Liver (tissue), 10 donors: ENCODE measurements at places on chromosomes 7 and 10. TPM values are rescaled to one million over a fixed set of nuclear protein-coding genes. Genes with fewer than 3 reads are reported as not detected.

PVRIG gene
- polyA plus RNA-seq: 0.58 TPM

GDF2 gene
- 20.5 TPM for polyA plus RNA-seq

DPCD gene
- polyA plus RNA-seq: 5.3 TPM

LDB3 gene
- not detected for polyA plus RNA-seq

TEX36 gene
- not detected for polyA plus RNA-seq

ADCY1 gene
- polyA plus RNA-seq: 6.7 TPM

ASAH2 gene
- polyA plus RNA-seq: 1.0 TPM

MACC1 gene
- polyA plus RNA-seq: 0.07 TPM

ADCYAP1R1 gene
- polyA plus RNA-seq: 0.12 TPM

SLC18A3 gene
- polyA plus RNA-seq: not detected

MYL10 gene
- not detected for polyA plus RNA-seq

PIK3AP1 gene
- 27.3 TPM for polyA plus RNA-seq

TAS2R40 gene
- not detected for polyA plus RNA-seq

PAX4 gene
- not detected for polyA plus RNA-seq

SUN3 gene
- not detected for polyA plus RNA-seq

FAM221A gene
- 4.1 TPM for polyA plus RNA-seq

TRIM4 gene
- polyA plus RNA-seq: 11.9 TPM

IFIT5 gene
- polyA plus RNA-seq: 6.2 TPM

DNAH11 gene
- polyA plus RNA-seq: 0.11 TPM

INSYN2A gene
- not detected for polyA plus RNA-seq

ADAM12 gene
- polyA plus RNA-seq: 0.03 TPM

STEAP4 gene
- 8.7 TPM for polyA plus RNA-seq

FZD1 gene
- 0.68 TPM for polyA plus RNA-seq

NACAD gene
- polyA plus RNA-seq: 0.14 TPM

CCDC6 gene
- 5.3 TPM for polyA plus RNA-seq

UPK3B gene
- 0.08 TPM for polyA plus RNA-seq

MAPK8 gene
- 14.9 TPM for polyA plus RNA-seq

WDR11 gene
- polyA plus RNA-seq: 12.5 TPM

PNLIPRP2 gene
- not detected for polyA plus RNA-seq

GNB2 gene
- 133 TPM for polyA plus RNA-seq

SEMA3D gene
- 0.36 TPM for polyA plus RNA-seq

TUBAL3 gene
- not detected for polyA plus RNA-seq

RARRES2 gene
- polyA plus RNA-seq: 1,915 TPM

ABCA13 gene
- polyA plus RNA-seq: 0.22 TPM

TMEM229A gene
- not detected for polyA plus RNA-seq

TAS2R41 gene
- polyA plus RNA-seq: not detected

CYP3A4 gene
- 440 TPM for polyA plus RNA-seq

SLC16A9 gene
- polyA plus RNA-seq: 0.59 TPM

ADK gene
- 43.0 TPM for polyA plus RNA-seq

CAMK2G gene
- 6.8 TPM for polyA plus RNA-seq

NCF1 gene
- 2.1 TPM for polyA plus RNA-seq

MMD2 gene
- polyA plus RNA-seq: not detected

UTF1 gene
- not detected for polyA plus RNA-seq

ADAM8 gene
- polyA plus RNA-seq: 2.0 TPM

GATA3 gene
- 0.51 TPM for polyA plus RNA-seq

BAG3 gene
- polyA plus RNA-seq: 15.1 TPM

ANKRD26 gene
- 0.81 TPM for polyA plus RNA-seq

TEX47 gene
- polyA plus RNA-seq: not detected
